ENCODE measurements at places on chromosomes 7 and 10.

DNA sequence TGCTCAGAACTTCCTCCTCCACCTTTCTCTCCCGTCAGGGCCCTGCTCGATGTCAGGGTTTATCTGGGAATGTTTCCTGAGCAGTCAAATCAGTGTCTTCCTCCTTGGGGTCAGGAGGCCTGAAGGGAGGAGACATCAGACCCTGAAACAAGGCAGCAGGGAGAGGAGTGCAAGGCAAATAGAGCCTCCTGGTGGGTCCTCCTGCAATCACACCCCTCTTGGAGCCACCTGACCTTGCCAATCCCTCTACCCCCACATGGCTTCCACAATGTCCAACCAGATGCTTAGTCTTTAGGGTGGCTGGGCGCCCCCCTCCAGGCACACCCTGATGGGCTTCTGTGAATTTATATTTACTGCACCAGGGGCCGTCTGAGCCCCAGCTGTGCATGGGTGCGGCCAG is 12.2 kb downstream of the GPR26 start:
- DNase-seq = no peak

DNA sequence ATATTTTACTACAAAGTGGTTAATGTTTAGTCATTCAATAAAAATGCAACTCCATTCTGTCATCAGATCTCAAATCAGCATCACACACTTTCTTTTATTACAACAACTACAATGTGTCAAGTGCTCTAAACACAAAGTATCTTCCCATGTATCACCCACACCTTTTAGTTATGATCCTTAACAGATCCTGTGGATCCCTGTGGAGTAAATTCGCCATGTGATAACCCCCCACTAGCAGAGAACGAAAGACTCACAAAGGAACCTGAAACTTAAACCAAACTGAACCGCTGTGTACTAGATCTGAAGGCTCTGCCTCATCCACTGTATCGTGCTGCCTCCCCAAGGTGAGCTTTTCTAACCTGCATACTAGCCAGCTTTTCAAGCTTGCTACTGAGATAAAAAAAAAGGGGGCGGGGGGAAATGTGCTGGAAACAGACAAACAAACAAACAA is 1.7 kb downstream of the DPY19L1 start:
- peak; percentile 49 for DNase-seq

- DNase-seq = no peak
Observed at GRCh38 chr7:11300241-11300640, 326.6 kb downstream of the PHF14 start.

DNA sequence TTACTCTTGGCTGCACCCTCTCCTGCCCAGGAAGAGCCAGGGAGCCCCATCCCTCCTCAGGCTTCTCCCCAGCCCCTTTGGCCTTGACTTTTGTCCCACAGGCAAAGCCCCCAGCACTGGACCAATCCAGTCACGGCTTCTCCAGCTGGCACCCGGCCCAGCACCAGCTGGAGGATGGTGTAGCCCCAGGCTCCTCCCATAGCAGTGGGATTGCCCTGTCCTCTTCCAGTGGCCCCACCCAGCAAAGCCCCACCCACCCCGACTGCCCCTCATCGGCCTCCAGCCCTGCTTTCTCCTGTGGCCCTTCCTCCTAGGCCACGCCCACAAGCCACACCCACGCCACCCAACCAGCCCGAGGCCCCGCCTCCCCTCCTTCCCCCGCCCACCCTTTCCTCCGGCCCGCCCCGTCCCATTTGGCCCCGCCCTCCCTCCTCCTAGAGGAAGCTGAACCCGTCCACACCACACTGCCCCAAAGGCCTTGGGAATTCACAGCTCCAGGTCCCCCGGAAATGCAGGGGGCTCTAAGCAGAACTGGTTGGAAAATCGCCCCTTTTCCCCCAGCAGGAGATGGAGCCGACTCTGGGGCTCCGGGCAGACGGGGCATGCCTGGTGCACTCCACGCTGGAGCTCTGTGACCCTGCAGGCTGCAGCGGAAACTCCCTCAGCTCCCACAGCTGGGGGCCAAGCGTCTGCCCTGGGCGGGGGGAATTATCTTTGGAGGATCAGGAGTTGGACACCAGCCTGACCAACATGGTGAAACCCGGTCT is 25.2 kb downstream of the GET4 start:
- DNase-seq = peak; percentile 49

GRCh38 chr10:26407406-26407969 is 30.7 kb upstream of the APBB1IP start:
- no peak for DNase-seq

DNA sequence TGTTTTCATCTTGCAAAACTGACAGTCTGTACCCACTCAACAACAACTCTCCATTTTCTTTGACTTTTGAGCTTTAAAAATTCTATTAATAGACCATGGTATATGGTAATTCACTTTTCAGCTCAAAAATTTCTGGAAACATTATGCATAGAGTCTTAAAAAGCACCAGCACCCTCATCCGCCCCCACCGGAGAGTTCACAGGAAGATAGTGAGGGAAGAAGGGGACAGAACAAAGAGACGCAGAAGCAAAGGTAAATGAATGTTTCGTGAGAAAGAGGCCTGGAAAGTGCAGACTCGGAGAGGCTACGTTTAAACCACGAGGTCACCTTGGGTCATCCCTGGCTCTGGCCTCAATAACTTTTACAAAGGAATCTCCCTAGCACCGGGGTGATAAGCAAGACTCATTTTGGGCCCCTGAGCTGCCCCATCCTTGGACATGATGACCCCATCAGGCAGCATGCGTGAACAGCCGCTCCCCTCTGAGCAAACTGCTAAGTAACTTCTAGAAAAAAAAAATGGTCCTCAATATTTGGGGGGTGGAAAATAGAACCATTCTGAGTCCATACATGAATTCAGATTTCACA is 96.3 kb downstream of the CPXM2 start:
- DNase-seq = no peak

GRCh38 chr7:88462799-88463198 is 156.1 kb upstream of the STEAP4 start:
- no peak for DNase-seq
